ENCODE measurements at places on chromosomes 2 and 18.
A peak's percentile ranks its signal among the peaks of the same experiment; 100 is the strongest.

DNA sequence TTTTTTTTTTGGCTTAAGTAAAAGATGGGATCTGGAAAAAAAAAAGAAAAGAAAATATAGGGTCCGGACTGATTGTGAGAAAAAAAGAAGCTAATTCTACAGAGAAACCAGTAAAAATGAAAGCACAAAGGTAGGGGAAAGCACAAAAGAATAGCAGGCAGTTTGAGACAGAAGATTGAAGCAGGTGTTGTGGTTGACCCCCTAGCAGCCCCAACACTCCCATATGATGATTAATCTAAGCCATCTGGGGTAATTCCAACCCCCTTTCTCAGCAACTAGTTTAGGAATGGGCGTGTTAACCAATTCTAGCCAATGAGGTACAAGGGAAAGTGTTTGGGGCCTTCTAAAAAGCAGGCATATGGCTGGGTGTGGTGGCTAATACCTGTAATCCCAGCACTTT is 77.0 kb downstream of the MBD2 start:
- no peak for DNase-seq

DNA sequence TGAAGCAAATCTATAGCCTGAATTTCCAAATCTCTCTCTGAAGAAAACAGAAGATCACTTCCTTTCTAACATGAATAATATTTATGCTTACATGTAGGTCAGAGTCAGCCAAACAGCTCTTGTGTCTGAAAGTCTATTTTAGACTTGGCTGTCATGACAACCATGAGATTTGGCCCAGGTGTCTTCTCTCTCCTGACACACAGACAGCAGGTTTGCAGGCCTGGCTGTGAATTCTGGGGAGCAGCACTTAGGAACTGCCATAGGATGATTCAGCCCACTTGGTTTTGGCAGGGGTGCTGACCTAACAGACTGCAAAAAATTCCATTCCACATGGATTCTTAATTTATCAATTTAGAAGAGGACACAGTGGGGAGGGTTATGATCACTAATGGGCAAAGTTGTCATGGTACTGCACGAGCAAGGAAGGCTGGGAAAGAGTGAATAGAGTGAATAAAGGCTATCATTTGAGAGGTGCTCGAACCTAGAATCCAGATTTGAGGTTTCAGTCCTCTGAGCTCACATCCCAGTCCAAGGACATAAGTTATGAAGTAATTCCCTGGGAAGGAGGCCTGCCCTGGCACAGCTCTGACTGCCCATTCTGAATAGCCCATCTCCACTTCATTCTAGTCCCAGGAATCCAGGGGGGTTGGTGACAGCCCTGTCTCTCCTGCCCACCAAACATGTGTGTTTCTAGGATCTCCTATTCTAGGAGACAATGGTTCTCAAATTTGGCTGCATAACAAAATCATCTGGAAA is 453.9 kb upstream of the TRIB2 start:
- peak; percentile 45 for DNase-seq

DNA sequence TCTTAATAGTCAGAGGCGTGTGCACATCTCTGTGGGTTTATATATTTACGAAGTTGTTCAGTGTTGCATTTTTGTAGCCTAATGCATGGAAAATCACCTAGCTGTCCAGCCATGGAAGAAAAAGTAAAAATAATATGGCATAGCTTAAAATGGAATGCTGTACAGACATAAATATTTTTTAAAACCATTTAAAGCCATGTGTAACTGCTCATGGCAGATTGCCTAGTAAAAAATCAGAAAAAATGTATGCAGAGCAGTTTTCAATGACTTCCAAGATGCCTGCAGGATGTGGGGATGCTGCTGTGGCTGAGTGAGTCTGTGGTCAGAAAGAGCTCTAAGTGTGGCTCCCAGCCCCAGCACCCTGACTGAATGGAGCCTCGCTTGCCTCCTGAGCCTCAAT is 64.8 kb upstream of the ALKAL2 start:
- DNase-seq = no peak

DNA sequence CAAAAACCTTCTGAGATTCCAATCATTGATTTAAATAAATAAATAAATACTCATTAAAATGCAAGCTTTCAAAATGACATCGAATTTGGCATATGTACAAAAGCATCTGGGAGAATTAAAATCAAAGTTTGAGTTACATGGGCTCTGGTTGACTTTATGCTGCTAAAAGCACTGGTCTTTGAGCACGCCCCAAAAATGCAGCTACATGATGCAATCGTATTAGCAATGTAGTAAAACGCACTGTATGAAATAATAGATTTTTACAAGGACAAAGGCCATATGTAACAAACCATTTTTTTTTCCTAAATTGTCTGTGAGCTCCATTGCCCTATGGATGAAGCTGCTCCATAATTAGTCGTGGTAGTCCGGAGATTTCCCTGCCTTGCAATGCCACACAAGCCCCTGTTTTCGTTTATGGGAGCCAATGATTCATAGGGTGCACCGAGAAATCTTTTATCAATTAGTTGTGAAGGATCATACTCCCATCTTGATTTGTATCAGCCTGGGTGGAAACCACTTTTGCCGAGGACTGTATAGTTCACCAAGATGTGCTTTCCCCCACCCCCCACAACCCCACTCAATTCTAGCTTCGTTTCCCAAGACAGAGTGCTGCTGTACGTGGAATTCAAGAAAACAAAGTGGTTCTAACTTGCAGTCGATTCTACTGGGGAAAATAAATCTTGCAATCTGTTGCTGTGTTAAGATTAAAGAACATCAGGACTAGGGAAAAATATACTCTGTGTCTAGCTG is 268.4 kb downstream of the IRS1 start:
- DNase-seq = no peak

DNA sequence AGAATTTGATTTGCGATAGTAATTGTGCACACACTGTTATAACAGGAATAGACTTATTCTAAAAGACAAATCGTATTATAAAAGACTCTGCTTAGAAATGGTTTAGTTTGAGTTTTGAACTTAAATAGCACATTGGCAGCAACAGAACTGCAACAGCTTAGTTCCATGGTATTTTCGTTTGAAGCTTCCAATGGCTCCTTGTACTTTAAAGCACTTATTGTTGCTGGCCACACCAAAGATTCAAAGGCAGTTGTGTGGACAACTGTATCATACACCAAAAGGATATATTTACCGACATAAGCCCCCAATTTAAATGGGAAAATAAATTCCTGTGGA is 627 bp downstream of the WIPF1 start:
- DNase-seq = no peak

- DNase-seq = no peak
These were observed 191.4 kb downstream of the LDLRAD4 start for GRCh38 chr18:13409997-13410396.

DNA sequence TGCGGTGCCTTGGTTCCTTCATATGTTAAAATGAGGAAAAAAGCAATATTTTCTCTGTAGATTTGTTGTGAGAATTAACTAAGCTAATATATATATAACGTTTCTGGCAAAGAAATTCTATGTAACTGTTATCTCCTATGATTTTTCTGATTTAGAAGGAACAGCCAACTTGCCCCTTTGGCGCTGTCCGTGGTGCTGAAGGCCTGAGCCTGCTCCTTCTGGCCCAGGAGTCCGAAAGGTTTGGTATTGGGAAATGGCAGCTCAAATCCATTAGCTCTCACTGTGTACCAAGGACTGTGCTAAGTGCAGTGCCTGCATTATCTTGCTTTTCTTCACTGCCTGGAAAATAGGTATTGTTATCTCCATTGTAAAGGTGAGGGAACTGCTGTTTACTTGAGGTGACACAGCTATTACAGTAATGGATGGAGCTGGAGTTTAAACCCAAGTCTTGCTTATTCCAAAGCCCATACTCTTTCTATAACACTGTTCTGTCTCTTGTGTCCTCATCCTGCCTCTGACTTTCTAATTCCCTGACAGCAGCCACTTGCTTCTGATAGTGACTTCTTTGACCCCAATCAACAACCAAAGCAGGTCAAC is 52.2 kb downstream of the C1QL2 start:
- no peak for DNase-seq

DNA sequence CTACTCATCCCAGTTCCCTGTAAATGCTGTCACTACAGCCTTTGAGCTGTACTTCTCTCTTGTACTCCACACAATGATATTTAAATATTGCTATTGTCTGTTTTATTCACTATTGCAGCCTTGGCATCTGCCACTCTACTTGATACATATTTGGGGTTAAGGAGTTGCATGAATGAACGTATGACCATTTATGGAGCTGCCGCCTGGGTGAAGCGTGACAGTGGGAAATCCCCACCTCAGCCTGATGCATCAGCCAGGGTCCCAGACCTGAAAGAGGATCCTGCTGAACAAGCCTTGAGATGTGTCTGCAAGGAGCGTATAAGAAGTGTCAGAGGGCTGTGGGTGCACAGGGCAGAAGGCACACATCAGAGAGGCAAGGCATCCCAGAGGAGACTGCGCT is 39.1 kb downstream of the MRPL35 start:
- no peak for DNase-seq

- DNase-seq = no peak
These were observed 100.2 kb upstream of the ID2 start for GRCh38 chr2:8581601-8582041.

GRCh38 chr2:189300916-189301315 is 121.4 kb upstream of the COL5A2 start:
- DNase-seq = no peak

- no peak for DNase-seq
These were observed 180.8 kb upstream of the ATP5MC3 start for GRCh38 chr2:175362331-175362730.

- no peak for DNase-seq
These were observed 242.6 kb downstream of the PHLPP1 start for GRCh38 chr18:62957885-62958472.

DNA sequence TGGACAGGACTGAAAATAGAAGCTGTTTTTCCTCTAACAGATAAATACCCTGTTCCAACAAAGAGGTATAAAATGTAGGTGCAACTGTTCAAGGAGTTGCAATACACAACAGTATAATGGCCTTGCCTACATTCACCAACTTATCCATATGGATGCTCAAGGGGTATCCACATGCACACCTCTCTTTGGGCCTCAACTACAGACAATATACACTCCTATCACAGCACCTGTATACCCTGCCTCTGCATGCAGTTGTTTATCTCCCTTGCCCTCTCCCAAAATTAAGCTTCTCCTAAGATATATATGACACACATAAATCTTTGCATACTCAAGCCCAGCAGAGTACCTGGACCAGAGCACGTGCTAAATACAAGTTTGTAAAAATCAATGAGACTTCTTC is 37.3 kb downstream of the DARS1 start:
- DNase-seq = no peak

GRCh38 chr2:70300771-70301343 is 1.0 kb downstream of the FAM136A start:
- DNase-seq = no peak

GRCh38 chr2:14761118-14761517 is 128.6 kb downstream of the LRATD1 start:
- peak; percentile 12 for DNase-seq
